ENCODE measurements at places on chromosomes 3 and 15. TPM values are rescaled to one million over a fixed set of nuclear protein-coding genes. Genes with fewer than 3 reads are reported as not detected.

GRCh38 chr3:66747261-66747660 lies 246.4 kb upstream of the LRIG1 start:
- no peak for DNase-seq

- peak; percentile 72 for DNase-seq
Measured at GRCh38 chr3:149771652-149772271, 19.5 kb upstream of the COMMD2 start.

GRCh38 chr3:2635511-2635910 lies 474.7 kb downstream of the IL5RA start:
- no peak for DNase-seq

DNA sequence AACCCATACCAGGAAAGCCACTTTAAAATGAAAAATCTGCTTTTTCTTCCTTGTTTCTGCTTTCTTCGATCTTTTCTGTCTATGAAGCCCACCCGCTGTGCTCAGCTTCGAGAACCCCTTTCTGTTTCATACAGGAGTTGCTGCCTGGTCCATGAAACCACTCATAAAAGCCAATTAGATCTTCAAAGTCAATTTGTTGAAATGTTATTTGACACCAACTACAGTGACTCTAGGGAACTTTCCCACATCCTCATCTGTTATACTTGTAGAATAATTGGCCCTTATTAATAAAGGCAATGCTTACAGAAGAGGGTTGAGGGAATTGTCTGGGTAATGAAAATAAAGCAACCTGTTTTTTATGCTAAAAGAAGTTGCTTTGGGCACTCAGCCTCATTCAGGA lies 523.6 kb downstream of the OCA2 start:
- DNase-seq: no peak

DNA sequence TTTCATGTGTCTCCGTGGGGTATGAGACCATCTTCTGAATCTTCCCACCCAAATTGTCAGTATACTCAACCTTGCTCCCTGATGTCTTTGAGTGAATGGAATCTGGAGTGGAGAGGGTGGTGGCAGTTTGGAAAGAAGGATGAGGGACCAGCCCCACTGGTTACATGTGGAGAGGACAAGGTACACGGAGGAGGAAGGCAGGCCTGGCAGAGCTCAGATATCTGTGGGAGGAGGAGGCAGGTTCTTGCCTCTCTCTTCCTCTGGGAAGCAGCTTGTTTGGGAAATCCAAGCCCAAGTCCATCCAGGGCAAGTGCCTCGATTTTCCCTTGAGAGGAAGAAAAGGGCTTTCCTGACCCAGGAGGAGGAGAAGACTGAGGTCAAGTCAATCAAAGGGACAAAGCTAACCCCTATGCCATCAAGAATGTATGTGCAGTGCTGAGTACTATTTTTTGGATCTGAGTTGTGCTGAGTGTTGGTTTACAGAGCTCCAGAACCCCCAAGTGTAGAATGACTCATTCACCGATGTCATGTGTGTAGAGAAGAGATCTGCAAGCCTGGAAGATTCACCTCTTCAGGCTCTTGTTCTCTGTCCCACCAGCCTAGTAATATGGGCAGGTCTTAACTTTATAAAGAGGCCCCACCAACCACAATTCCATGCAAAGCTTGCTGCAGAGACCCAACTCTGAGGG lies 19.8 kb upstream of the LOXL1 start:
- DNase-seq: no peak

Gene SPATA12
- total RNA-seq: 0.69 TPM

Gene IQCF5
- total RNA-seq: not detected

Gene TRIM42
- not detected for total RNA-seq

Gene PTX3
- total RNA-seq: not detected

Gene CYP1A2
- total RNA-seq: not detected
